COLO829 (cell line): ENCODE measurements at places on chromosomes 6 and 20.

GRCh38 chr20:56722042-56722441 lies 92.9 kb downstream of the TFAP2C start:
- no peak for DNase-seq

DNA sequence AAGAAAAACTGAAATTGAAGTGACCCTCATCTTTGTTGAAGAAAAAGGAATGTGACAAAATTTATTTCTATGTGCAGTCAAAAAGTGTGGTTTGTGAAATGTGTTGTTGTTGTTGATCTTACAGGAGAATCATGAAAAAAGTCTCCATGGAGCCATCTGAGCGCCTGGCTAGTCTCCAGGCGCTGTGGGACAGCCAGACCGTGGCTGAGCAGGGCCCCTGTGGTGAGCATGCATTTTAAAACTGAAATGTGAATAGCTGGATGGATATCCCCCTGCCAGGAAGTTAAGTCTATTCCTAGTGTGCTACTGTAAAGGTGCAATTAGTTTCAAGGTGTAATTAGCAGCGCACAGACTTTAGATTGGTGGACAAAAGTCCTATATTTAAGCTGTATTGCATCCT lies 170.6 kb downstream of the CARMIL1 start:
- DNase-seq: no peak

- DNase-seq: no peak
Observed at GRCh38 chr6:42099340-42100028, 42.9 kb downstream of the C6orf132 start.

DNA sequence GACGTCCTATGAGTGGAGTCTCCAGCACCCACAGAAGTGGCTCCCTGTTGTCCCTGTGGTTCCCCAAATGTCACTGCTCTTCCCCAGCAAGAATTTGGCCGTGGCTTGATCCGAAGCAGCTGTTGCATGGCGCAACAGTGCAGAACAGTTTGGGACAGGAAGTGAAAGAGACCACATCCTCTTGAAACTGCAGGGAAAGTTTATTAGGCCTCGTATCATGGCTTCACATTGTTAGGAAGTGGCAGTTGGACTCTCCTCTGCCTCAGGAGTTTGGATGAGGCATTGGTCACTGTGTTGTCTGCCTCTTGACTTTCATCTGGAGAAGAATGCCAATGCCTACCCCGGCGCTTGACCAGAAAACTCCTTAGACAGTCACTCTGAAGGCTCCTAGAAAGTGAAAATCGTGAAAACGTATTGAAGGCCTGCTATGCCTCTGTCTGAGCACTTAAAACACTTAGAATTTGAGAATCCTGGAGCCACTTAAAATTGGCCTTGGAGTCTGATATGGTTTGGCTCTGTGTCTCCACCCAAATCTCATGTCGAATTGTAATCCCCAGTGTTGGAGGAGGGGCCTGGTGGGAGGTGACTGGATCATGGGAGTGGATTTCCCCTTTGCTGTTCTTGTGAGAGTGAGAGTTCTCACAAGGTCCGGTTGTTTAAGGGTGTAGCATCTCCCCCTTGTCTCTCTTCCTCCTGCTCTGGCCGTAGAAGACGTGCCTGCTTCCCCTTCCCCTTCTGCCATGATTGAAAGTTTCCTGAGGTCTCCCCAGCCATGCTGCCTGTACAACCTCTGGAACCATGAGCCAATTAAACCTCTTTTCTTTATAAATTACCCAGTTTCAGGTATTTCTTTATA lies 334.9 kb upstream of the JARID2 start:
- DNase-seq: no peak

DNA sequence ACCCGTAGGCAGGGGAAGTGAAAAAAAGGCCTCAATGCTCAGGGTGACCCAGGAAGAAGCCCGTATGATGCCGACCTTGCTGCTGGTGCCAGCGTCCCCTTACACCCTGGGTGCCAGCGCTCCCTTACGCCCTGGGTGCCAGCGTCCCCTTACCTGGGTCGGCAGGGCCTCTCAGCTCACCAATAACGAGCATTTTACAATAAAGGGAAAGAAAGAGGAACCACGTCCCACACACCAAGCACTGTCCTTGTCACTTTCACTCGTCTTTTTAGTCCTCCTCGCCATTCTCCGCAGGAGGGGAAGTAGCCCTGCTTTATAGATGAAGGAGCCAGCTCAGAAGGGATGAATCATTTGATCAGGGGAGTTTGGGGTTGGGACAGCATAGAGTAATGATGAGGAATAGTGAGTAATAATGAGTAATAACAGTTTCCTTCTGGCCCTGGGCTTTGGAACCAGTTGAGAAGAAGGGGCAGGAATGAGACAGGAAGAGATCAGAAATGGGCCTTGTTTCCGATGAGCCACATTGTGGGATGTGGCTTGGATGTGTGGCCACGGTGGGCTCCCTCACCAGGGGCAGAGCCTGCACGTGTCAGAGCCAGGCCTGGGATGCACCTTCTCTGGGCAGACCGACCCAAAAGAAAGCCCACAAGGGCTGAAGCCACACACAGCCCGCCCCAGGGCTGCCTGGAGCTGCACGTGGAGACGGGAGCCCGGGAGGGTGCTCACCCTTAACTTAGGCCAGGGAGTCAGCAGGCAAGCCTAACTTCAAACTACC lies 75.7 kb downstream of the SYNJ2 start:
- no peak for DNase-seq

DNA sequence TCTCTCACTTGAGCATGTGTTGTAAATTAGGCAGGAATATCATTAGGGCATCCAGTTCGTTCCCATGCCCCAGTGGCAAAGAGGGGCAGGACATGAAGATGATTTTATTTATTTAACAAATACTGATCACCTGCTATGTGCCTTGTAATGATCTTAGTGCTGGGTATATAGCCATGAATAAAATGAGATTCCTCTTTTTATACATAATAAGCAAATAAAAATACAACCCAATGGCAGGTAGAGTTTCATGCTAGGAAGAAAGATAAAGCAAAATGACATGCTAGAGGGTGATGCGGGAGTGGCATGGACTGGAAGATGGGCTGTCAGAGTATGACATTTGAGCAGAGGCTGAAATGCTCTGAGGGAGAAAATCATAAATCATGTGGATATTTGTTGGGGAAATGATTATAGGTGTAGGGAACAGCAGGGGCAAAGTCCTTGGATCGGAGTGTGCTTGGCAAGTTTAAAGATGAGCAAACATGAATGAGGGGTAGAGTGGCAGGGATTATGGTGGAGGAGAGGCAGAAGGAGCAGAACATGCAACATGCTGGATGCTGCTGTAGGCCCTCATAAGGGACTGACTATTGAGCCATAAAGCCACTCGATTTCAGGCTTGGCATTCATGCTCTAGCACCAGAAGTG lies 342.1 kb downstream of the PLCB1 start:
- no peak for DNase-seq

GRCh38 chr20:16280219-16280618 lies 293.0 kb downstream of the KIF16B start:
- DNase-seq: no peak

GRCh38 chr6:55239099-55239498 lies 64.8 kb downstream of the HCRTR2 start:
- peak; percentile 12 for DNase-seq

DNA sequence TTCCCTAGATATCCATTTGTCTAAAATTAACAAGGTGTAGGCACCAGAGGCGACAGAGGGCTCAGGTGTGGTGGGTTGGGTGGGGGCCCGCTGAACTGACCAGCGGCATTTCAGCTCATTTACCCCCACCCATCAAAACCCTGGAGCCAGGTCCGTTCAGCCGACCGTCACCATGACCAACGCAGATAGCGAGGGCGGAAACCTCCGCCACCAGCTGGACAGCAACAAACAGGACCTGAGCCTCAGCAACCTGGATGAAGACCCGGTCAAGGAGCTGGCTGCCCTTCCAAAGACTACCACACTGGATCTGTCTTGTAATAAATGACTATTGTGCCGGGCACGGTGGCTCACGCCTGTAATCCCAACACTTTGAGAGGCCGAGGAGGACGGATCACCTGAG lies 120.8 kb upstream of the LGSN start:
- no peak for DNase-seq

GRCh38 chr6:82906951-82907350 lies 158.7 kb downstream of the UBE3D start:
- DNase-seq: peak; percentile 4

GRCh38 chr6:151544453-151544852 lies 50.6 kb downstream of the CCDC170 start:
- no peak for DNase-seq

DNA sequence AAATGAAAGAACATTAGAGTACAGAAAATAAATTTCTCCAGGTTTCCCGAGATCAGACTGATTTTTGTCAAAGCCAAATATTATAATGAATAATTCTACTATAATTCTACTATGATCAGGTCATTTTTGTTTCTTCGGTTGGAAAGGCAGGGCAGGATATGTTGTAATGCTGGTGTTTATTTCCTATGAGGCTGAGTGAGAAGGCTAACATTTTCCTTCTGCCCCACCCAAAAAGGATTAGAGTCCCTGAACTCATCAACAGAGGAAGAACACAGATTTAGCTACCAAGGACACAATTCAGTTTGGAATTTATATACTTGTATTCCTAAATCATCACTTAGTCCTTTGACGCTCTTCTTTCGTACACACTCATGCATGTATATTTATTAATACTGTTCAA lies 318.9 kb downstream of the SYNE1 start:
- no peak for DNase-seq

DNA sequence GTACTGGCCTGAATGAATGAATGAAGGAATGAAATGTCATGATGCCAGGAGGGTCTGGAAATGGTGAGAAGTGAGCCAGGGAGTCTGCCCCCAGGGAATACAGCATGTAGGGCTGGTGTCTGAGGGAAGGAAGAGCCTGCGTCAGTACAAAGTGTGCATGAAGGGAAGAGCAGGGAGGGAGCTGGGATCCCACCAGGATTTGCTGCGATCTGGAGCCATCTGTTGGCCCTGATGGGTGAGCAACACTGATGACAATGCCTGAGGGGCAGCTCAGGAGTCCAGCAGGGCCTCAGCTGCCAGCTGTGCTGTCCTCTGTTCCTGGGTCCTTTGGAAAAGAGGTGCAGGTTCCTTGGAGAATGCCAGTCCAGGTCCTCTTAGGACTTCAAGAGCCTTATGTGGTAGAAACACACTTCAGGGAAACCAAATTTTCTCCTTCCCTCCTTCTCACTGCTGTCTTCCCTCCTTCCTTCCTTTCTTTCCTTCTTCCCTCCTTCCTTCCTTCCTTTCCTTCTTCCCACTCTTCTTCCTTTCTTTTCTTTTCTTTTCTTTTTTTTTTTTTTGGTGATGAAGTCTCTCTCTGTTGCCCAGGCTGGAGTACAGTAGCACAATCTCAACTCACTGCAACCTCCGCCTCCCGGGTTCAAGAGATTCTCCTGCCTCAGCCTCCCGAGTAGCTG lies 11.5 kb downstream of the BPI start:
- DNase-seq: no peak

DNA sequence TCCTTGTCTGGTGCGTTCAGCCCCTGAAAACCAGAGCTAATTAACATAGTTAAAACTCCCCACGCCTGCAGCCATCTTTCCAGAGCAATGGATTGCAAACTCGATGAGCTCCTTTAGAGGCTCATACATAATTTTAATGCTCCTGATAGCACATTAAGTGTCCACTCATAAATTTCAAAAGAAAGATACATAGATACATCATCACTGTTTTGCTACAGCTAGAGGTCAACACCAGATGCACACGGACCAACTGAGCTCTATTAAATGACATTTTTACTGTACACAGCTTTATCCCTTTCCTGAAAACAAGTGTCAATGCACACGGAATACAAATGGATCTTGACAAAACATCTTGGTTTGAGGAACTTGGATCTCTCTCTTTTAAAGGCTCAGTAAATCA lies 91.3 kb upstream of the HDAC2 start:
- no peak for DNase-seq

- DNase-seq: no peak
Observed at GRCh38 chr20:25077610-25078169, 4.3 kb downstream of the VSX1 start.

DNA sequence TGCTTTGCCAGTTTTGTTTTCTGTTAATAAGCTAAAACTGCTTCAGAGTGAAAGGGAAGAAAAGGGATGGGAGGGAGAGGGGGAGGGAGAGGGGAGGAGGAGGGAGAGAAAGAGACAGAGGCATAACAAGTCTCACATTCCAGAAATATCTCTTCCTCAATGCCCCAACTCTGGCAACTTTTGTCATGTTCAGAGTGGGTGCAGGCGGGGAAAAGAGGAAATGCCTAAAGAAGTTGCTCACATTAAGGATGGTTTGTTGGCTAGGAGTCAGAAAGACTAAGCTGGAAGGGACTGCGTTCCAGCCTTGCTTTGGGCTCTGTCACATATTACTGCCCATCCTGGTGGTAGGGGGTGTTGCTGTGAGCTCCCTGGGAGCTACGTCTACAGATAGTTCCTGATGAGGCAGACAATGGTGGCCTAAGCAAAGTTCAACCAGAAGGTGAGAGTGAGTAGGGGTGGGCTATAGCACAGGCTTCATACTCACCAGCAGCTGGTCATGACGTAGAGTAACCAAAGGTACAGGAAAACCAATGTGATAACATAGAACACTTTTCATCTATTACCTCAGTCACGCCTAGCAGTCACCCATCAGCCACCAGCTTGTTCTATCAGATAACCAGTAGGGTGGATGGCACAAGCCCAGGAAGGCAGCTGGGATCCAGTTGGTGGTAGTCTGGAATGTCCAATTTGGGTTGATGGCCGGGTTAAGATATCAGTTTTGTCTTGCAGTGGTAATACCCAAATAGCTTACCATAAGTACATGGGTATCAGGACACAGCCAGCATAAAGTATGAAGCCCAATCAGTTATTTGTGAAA lies 2.1 kb downstream of the TSPYL4 start:
- DNase-seq: no peak

DNA sequence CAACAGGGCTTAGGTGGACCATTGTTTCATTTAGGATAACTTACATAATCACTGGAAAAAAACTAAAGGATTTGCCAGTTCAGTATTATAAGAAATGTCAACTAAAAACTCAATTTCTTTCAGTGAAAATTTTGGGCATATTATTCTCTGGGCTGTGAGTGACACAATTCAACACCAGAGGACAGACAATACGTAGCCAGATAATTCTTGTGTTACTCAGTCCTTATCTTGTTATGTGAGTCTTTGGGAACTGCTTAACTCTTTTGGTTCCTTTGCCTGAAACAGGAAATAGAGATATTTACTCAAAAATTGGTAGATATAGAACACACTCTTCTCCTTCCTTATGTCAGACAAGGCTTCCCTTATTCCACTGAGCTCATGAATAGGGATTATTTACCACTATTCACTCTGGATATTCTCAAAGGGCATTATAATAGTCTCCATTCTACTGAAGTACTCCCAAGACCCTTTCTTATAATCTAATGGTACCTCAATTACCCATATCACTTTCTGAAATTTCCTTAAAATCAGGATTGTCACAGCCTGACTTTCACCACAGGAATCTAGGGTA lies 4.9 kb upstream of the BEND6 start:
- peak; percentile 79 for DNase-seq

GRCh38 chr6:108277295-108277694 lies 16.5 kb upstream of the SNX3 start:
- DNase-seq: no peak

- DNase-seq: no peak
Observed at GRCh38 chr6:134177236-134177635, 124.8 kb upstream of the SLC2A12 start.
